Ovary (tissue), 10 donors: ENCODE measurements at places on chromosomes 7 and 10.

DNA sequence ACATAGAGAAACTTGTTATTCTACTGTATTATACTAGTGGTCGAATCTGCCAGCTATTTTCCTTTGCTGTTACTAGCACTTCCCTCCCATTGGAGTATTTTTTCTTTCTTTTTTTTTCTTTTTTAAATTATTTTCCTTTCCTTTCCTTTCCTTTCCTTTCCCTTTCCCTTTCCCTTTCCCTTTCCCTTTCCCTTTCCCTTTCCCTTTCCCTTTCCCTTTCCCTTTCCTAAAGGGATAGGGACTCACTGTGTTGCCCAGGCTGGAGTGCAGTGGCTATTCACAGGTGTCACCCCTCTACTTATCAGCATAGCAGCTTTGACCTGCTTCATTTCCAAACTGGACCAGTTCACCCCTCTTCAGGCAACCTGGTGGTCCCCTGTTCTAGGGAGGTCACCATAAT lies 212.6 kb upstream of the SP4 start:
- DNase-seq: no peak

DNA sequence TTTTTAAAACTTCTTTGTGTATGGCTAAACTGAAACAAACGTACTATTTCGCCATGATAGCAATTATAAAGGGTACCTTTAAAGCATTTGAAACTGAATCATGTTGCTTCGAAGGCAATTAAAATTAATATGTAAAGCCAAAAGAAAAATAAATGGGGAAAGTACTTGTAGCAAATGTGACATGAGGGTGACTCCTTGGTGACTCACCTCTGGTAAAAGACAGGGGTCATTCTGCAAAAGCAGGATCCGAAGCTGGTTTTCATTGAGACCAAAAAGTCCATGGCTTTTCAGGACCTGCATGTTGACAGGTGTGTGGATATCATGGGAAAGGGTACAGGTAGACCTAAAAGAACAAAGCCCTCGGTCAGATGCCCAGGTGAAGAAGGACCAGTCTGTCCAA lies 1.5 kb downstream of the ZC3HAV1L start:
- DNase-seq: no peak

GRCh38 chr7:97094284-97094930 lies 23.1 kb upstream of the SDHAF3 start:
- DNase-seq: no peak

GRCh38 chr7:2639695-2640481 lies 8.1 kb downstream of the TTYH3 start:
- DNase-seq: no peak

GRCh38 chr7:128176696-128177095 lies 64.4 kb upstream of the LEP start:
- no peak for DNase-seq

DNA sequence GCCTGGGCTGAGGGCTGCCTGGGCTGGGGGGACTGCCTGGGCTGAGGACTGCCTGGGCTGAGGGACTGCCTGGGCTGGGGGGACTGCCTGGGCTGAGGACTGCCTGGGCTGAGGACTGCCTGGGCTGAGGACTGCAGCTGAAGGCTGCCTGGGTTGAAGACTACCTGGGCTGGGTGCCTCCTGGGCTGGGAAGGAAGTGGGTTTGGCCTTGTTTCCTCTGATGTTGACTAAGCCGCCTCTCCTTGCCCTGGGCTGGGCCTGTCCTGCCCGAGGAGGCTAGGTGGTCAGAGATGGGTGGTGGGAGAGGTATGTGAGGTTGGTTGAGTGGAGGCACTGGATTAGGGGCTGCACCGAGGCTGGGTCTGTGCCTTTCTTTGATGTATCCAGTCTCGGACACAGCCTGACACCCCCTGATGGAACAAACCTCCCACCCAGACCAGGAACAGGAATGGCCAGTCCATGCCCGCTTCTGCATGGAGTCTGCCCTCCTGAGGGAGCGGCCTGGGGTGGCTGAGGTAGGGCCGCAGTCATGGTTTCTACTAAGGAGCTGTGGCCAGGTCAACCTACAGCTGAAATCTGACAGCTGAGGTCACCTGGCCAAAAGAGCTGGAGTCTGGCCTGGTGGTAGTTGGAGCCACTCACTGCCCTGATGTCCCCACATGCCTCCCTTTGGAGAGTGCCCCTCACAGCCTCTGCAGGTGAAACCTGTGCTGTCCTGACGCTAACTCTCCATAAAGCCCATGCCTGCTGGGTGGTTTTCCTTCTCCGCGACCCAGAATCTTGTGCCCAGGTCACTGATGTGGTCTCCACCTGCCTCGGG lies 22.3 kb downstream of the SCART1 start:
- DNase-seq: no peak

GRCh38 chr7:55970978-55971377 lies 6.6 kb downstream of the NIPSNAP2 start:
- no peak for DNase-seq

GRCh38 chr10:119770928-119771327 lies 45.1 kb downstream of the INPP5F start:
- no peak for DNase-seq
